ENCODE measurements at places on chromosomes 3 and 15.

GRCh38 chr15:50051811-50052419, 67.1 kb downstream of the ATP8B4 start:
- no peak for DNase-seq

GRCh38 chr15:70741677-70742293, 21.6 kb downstream of the UACA start:
- DNase-seq, result peak; percentile 30

- DNase-seq, result no peak
Measured at GRCh38 chr15:100705841-100706240, 103.5 kb downstream of the ASB7 start.

GRCh38 chr3:120449701-120450599, 842 bp downstream of the FSTL1 start:
- no peak for DNase-seq

DNA sequence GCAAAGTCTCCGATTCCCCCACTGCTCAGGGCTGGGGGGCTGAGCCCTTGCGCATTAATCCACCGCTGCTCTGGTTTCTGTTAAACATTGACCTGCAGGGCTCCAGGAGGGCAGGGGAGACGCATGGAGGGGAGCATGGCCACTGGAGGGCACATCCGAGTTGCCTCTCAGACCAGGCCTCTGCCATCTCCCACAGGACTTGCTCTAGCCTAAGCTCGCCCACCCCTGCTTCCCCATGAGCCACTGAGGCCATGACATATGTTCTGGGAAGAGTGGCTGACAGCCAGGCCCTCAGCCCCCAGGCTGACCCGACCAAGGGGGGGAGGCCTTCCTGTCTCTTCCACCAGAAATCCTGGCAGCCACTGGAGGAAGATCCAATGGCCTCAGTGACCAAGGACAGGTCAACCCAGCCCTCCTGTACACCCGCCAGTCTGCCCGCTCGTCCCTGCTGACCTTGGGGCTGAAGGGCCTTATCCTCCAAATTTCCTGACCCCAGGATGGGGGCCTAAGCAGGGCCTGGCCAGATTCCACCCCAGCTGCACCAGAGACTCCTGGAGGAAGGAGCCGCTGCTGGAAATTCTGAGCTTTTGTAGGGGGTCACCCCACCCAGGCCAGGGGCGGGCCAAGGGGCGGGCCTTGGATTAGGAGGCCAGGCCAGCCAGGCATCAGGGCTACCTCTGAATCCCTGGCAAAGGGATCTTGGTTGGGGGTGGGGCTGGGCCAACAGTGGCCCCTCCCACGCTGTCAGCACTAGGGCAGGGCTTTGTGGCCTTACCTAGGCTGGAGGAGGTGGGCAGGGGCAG, at the start of gene HYAL1:
Gene HYAL1, minus strand, starts transcription at position 562 of the 803 bp plus-strand sequence. CDS start 618 bp downstream, outside the sequence.
- DNase-seq, result no peak

DNA sequence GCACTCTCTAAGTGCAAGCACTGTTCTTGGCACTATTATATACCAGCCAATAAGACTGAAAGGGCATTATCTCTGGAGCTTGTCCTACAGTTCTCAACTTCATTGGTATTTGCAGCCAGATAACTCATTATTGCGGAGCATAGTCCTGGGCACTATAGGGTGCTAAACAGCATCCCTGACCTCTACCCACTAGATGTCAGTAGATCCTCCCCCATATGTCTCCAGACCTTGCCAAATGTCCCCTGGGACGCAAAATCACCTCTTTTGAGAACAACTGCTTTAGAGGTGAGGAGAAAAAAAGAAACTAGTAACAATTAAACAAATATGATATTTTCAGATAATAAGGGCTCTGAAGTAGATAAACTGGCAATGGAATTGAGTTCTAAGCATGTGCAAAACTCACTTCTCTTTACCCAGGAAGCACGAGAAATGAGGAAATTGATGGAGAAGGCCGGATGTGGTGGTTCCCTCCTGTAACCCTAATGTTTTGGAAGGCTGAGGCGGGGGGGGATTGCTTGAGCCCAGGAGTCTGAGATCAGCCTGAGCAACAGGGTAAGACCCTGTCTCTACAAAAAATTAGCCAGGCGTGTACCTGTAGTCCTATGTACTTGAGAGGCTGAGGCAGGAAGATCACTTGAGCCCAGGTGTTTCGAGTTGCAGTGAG, 61.4 kb downstream of the FRMD4B start:
- DNase-seq, result no peak

DNA sequence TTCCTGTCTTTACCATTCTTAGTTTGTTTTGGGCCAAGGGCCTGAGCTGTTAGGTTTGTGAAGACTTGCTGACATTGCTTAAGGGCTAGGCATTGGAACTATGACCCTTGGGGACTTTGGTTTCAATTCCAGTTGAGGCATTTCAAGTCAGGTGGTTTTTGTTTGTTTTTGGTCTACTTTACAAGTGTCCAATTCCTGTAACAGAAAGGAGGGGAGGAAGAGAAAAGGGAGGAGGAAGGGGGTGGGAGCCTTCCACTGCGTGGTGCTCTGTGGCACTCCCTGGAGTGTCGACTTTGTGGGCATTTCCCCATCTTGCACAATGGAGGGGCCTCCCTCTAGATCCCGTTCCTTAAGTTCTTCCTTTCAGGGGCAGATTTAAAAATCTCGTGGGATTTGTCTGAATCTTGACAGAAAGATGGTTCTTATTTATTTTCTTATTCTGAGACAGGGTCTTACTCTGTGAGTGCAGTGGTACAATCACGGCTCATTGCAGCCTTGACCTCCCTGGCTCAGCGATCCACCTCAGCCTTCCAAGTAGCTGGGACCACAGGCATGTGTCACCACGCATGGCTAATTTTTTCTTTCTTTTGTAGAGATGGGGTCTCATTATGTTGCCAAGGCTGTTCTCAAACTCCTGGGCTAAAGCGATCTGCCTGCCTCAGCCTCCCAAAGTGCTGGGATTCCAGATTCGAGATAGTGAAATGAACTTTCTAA, 59.5 kb upstream of the RYK start:
- DNase-seq, result no peak

- peak; percentile 4 for DNase-seq
Measured at GRCh38 chr15:28017423-28017924, 81.6 kb downstream of the OCA2 start.

- no peak for DNase-seq
Measured at GRCh38 chr15:63364399-63365272, 17.0 kb downstream of the CA12 start.

DNA sequence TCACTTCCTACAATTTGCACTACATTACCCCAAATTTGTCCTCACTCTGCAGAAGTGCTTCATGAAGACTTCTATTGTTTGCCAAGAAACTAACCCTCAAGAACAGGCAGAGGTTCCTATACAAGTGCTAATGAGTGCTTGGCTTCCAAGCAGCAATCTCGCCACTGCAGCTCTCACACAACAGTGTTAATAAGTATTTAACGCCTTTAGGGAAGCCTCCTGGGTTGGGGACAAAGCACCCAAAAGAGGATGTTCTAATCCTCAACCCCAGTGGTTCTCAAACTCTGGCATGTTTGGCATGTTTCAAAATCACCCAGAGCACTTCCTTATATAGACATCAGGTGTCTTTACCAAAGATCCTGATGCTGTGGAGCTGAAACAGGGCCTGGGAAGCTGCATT, 64.6 kb downstream of the ZIC4 start:
- DNase-seq, result no peak

GRCh38 chr15:90959894-90960293, 5.2 kb downstream of the RCCD1 start:
- no peak for DNase-seq
